ENCODE measurements at places on chromosomes 7 and 10. TPM values are rescaled to one million over a fixed set of nuclear protein-coding genes. Genes with fewer than 3 reads are reported as not detected.
A peak's percentile ranks its signal among the peaks of the same experiment; 100 is the strongest.

GRCh38 chr7:99272476-99273045 lies at the start of gene MYH16:
MYH16 (plus strand) TSS chr7:99272839.
- H3K27me3 ChIP-seq = no peaks in the 10 kb centered on the region
- no peaks in the 10 kb centered on the region for H3K36me3 ChIP-seq
- H3K27ac ChIP-seq = peak within 1 kb of the TSS; percentile 84
- H3K4me1 ChIP-seq = peaks cover 11% of the 10 kb centered on the region
- no peak within 1 kb of the TSS for H3K4me3 ChIP-seq
- DNase-seq = no peak

GRCh38 chr7:80618096-80618495 lies 20.3 kb upstream of the CD36 start:
- H3K27ac ChIP-seq = no peak overlapping the region
- H3K4me1 ChIP-seq = no peaks in the 10 kb centered on the region

DNA sequence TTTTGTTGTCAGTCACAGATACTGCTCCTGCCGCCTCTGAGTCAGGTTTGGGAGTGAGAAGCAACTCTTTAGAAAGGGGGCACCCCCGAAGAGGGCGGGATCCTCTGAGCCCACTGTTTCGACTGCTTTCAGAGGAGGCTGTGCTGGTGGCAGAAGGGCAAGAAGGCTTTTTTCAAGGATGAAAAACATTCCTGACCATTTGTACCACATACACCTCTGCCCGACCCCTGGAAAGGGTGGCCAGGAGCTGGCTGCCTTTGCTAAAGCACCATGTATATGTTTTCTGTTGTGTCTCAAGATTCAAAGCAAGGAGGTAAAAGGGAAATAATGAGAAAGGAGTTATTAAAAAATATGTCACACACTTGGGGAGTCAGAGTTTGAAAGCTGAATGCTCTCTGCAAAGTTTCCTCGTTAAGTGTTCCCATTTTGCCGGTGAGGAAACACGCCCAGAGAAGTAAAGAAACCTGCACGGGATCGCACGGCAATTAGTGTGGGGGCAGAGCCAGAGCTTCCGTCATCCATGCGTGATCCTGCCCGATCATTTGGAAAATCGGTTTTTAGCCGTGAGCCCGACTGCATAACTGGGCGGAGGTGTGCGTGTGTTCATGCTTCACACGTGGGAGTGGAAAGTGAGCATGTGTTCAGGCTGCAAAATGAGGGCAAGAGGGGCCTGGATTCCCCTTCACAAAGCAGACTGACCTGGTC lies 163.2 kb downstream of the ADAM12 start:
- DNase-seq = no peak
- H3K4me3 ChIP-seq = no peak overlapping the region

- H3K4me3 ChIP-seq = no peak overlapping the region
- H3K4me1 ChIP-seq = peaks cover 22% of the 10 kb centered on the region
- H3K36me3 ChIP-seq = no peaks in the 10 kb centered on the region
- DNase-seq = no peak
Measured at GRCh38 chr7:22660732-22661131, 66.3 kb upstream of the IL6 start.

The MYOZ1 gene
- total RNA-seq = not detected

GRCh38 chr7:24963218-24963617 lies 16.8 kb downstream of the OSBPL3 start:
- H3K27ac ChIP-seq = peak overlapping the region; percentile 14
- peaks cover 73% of the 10 kb centered on the region for H3K4me1 ChIP-seq
- H3K36me3 ChIP-seq = peaks cover 22% of the 10 kb centered on the region
- peak; percentile 35 for DNase-seq

The PRSS37 gene
- not detected for total RNA-seq

The SPDYE1 gene
- not detected for total RNA-seq

- H3K36me3 ChIP-seq = no peaks in the 10 kb centered on the region
- no peak overlapping the region for H3K27ac ChIP-seq
- no peak for DNase-seq
- H3K27me3 ChIP-seq = no peaks in the 10 kb centered on the region
- no peak overlapping the region for H3K4me3 ChIP-seq
Measured at GRCh38 chr10:48300556-48300955, 5.9 kb upstream of the MAPK8 start.

DNA sequence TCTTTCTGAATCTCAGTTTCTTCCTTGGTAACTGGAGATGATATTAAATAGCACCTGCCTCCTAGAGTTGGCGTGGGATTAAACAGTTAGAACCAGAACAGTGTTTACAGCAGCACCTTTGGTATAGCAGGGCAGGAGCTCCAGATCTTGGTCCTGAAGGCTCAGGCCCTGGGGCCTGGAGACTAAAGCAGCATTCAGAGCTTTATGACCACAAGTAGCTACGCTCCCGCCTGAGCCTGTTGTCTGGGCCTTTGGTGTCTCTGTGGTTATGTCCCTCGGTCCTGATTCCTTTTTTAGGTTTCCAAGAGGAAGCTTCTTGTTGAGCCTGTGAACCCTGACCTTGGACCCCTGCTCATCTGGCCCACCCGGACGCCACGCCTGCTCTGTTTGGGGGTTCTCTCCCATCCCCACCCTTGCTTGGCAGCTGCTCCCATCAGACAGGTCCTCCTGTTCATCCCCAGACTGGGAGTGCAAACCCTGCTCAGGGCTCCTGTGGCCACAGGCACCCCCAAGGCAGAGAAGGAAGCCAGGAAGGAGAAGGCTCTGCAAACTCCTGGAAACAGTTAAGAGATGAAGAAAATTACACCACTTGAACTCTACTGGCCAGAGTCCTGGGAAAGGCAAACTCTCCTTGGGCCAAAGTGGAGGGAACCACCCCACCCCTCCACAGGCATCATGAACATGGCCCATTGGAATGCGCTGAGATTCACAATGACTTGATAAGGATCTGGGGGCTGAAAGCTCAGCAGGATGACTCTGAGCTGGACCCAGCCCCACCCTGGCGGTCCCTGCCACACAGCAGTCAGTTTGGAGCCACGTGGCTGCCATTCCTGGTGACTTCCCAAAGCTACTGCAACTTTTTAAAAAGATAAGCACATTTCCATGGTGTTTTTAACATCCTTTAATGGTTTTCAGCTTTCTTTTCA lies 50.1 kb upstream of the TMEM72 start:
- H3K36me3 ChIP-seq = no peaks in the 10 kb centered on the region
- DNase-seq = no peak
- H3K4me3 ChIP-seq = no peak overlapping the region

GRCh38 chr10:104327745-104328645 lies 10.3 kb downstream of the ITPRIP start:
- peaks cover 26% of the 10 kb centered on the region for H3K36me3 ChIP-seq
- peak overlapping the region; percentile 93 for H3K27ac ChIP-seq
- H3K4me1 ChIP-seq = peaks cover 94% of the 10 kb centered on the region
- no peak for DNase-seq
- H3K27me3 ChIP-seq = no peaks in the 10 kb centered on the region

DNA sequence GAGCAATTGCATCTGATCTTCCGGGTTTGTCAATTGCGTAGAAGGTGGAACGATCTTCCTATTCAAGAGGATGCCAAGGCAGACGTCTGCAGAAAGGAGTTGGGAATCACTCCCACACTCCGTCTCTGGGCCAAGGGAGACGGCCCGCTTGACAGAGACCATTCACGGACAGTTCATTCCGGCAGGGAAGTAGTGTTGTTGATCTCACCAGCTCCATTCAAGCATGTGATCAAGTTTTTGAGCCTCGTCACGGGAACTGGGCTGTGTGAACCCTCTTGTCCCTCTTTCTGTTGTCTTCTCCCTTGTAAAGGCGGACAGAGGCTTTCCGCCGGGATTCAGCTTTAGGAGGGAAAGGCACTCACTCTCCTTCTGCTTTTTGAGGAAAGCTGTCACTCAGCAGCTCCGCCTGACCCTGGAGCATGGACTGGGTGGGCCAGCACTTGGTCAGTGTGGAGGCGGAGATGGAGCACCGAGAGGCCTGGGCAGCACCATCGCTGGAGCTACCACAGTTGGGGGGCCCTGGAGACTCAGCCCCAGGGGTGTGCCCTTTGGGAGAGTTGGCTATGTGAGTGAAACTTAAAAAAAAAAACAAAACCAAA lies 44.9 kb downstream of the SPDYE5 start:
- no peak overlapping the region for H3K27ac ChIP-seq
- no peak for DNase-seq
- H3K27me3 ChIP-seq = no peaks in the 10 kb centered on the region
- no peaks in the 10 kb centered on the region for H3K36me3 ChIP-seq

The TBX20 gene
- not detected for total RNA-seq

Data from activated naive CD8-positive, alpha-beta T cell treated with anti-CD3 and anti-CD28 coated beads for 36 hours (primary cell).